ENCODE measurements at places on chromosomes 6 and 20.

DNA sequence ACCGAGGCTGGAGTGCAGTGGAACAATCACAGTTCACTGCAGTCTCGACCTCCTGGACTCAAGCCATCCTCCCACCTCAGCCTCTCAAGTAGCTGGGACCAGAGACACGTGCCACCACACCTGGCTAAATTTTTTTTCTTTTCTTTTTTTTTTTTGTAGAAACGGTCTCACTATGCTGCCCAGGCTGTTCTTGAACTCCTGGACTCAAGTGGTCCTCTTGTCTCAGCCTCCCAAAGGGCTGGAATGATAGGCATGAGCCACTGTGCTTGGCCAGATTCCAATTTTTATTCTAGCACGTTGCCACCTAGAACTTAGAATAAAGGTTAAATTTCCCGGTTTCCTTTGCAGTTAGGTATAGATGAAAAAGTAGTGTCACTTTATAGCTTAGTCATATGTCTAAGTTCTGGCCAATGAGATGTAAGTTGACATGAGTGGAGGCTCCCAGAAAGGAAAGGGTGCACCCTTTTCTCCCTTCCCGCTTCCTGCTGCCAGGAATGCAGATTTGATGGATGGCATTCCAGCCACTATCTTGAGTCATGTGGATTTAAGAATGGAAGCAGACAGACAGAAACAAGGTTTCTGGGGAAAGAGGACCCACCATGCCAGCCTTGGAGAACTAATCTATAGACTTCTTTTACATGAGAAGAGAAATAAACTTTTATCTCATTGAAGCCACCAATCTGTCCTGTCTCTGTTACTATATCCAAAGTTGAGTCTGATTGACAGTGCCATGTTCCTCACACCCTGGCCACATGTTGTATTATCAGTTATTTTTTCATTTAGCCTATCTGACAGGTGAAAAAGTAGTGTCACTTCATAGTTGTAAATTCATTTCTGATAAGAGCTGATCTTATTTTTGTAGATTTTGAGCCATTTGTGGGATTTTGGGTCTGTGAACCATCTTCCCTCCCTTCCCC is 60.6 kb upstream of the NCOA3 start:
- no peak for DNase-seq

DNA sequence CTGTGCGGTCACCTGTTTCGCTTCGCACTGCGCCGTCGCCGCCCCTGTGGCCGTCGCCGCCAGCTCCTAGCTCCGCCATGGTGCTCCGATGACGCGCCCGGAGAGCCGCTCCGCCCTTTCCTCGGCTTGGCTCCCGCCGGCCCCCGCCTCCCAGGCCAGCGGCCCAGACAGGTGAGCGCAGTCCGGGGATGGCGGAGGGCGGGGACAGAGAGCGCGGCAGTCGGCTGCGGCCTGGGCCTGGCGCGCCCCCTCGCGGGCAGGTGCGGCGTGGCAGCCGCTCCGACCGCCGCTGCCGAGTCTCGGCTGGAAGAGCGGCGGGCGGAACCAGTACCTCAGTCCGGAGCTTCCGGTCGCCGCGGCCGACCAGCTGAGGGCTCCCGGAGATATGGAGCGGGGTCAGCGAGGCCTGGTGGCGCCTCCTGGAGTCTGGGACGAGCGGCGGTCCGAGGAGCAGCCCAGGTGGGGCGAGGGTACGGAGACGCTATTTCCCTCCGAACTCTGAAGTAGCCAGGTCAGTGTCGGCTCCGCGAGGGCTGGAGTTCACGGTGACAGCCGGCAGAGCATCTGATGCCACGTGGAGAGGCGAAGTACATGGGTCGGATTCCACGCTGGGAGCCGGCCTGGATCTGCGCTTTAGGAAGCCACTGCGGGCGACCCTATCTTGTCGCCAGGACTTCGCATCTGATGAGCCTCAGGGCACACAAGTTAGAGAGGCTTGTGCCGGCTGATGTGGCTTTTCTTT is at the start of gene MAP7:
Gene MAP7, minus strand, starts transcription at position 93 of the 742 bp plus-strand sequence. Its CDS starts 14 bp downstream, at position 79.
- no peak for DNase-seq

DNA sequence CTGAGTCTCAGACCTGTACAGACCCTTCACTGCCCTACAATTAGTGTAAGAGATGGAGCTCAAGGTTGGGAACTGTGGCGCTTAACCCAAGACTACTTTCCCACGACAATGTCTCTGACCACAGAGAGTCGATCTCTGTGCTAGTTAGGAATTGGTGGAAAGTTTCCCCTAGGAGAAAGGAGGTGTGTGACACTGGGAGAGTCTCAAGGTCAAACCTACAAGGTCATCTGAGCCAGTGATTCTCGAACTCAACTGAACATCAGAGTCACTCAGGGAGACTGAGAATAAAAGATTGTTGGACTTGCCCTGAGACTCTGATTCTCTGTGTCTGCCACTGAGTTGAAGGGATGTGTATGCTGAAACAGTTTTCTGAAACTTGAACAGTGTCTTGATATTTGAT is 9.7 kb upstream of the AFDN start:
- DNase-seq: no peak

DNA sequence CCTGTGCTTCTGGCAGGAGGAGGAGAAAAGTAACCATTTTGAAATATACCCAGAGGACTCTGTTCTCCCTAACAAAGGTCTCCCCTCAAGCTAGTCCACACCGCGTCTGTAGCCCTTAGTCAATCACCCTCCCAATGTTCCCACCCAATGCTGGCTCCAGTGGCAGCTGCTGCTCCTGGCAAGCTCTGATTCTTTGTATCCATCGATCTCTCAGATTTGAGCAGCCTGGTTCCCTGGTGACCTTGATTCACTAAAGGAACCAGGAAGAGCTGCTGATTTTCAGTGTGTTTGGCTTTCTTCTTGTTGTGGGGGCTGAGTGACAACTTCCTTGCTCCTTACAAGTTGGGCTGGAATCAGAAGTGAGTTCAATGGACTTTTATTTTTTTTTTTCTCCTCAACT is 68.5 kb downstream of the FOXC1 start:
- no peak for DNase-seq

GRCh38 chr6:25942561-25943147 is 12.2 kb upstream of the SLC17A2 start:
- peak; percentile 43 for DNase-seq

GRCh38 chr6:150534553-150534952 is 65.1 kb upstream of the PLEKHG1 start:
- DNase-seq: no peak

DNA sequence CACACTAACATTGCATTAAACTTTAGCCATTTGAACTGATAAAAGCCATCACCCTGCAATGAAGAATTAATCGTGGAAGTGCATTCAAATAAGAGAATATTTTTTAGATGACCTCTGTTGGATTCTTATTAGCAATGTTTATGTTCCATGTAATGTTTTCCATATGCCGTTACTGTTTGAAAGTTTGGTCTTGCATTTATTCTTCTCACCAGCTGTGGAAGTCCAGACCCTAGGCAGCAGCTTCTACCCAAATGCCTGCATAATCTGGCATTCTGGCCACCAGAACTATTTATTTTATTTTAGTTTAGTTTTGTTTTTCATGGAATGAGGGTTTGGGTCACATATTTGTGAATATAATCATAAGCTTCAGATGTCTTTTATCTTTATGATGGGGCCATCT is 140.4 kb downstream of the SAMD5 start:
- no peak for DNase-seq

GRCh38 chr6:71349976-71350615 is 61.5 kb downstream of the OGFRL1 start:
- peak; percentile 55 for DNase-seq

DNA sequence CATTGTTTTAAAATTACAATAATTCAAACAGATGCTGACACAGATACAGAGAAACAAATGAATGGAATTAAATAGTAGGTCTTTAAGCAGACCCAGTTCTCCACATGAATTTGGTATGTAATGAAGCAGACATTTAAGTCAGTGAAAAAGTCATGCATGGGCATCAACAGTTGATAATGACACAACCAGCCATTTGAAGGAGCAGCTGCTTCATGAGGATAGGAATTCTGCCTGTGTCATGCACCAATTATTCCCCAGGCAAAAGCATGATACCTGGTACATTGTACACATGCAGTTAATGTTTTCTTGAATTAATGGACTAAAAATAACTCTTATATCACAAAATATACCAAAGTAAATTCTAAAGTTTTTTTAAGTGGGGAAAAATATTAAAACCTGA is 11.2 kb upstream of the HEY2 start:
- DNase-seq: no peak

DNA sequence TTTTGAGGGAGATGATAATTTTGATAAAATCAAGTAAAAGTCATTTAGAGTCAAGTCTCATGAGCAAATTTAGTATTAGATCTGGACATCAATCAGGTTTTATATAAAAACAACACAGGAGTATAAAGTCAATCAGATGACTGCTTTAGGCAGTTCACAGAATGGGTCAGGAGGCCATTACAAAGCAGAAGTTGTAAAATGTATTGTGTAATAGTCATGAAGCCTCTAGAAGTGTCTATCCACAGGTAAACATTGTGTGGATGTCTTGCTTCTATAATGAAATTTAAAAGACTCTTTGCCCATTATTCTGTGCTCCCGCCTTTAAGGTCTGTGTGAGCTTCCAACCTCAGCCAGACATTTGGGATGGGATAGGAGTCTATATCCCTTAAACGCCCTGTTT is 28.8 kb downstream of the MAP7 start:
- no peak for DNase-seq

DNA sequence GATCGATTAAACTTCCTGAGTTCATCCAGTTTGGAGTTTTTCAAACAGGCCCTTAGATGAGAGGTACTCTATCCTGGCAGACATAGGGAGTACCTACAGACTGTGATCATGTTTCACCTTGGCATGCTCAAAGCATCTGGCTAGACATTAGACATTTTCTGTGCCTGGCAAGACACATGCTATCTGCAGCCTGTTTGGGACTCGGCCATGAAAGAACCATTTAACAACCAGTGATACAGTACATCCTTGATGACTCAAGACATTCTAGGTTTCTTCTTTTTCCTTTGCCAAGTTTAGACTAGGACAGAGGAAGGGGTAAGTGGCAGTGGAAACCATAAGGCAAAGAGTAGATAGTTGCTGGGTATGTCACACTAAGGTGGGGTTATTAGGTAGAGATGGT is 15.4 kb upstream of the PAQR8 start:
- DNase-seq: no peak

GRCh38 chr6:108835218-108835850 is 12.9 kb upstream of the ARMC2 start:
- peak; percentile 52 for DNase-seq

- no peak for DNase-seq
Measured at GRCh38 chr20:5705827-5706226, 44.4 kb upstream of the SHLD1 start.

DNA sequence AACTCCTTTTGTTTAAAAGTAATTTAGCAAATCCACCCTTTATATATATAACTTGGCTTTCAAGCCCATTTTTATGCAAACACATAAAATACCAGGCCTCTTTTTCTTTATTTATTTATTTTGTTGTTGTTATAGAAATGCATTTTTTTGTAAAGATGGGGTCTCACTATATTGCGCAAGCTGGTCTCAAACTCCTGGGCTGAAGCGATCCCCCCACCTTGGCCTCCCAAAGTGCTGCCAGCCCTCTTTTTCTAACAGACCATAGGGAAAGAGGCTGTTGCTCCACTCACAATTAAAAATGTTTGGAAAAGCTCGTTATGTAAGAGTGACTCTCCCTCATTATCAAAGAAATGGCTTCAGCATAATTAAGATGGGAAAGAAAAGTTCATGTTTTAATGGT is 440.9 kb downstream of the HACE1 start:
- no peak for DNase-seq

DNA sequence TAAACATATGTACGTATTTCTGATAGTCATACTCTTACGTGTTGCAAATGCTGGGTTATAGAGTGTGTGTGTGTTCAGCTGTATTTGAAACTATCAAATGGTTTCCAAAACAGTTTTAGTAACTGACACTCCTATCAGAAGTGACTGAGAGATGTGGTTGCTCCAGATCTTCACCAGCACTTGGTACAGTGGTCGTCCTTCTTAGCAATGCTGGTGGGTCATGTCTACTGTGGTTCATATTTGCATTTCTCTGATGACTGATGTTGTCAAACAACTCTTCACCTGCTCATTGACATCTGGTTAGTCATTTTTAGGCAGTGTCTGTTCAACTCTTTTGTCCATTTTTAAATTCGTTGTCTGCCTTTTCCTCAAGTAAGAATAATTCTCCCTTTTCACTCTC is 259.3 kb downstream of the KIF16B start:
- no peak for DNase-seq

- DNase-seq: no peak
Measured at GRCh38 chr6:169857343-169858292, 106.2 kb downstream of the ERMARD start.

DNA sequence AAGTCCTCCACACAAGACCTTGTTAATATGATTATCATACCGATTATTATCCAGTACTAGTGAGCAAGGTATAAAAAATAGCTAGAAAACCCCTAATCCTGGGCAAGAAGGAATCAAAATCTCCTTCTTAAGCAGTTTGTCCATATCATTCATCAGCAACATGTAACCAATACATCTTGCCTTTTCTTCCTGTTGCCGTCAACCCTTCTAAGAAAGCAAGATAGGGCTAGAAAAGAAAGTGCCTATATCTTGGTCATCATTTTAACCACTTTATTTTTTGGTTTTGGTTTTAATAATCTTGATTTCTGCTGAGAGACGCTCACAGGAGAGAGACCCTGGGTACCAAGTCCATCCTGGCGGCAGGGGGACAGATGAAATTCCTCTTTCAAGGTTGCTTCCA is 27.2 kb upstream of the PREX1 start:
- no peak for DNase-seq

- no peak for DNase-seq
Measured at GRCh38 chr6:149458806-149459205, 26.0 kb downstream of the ZC3H12D start.

DNA sequence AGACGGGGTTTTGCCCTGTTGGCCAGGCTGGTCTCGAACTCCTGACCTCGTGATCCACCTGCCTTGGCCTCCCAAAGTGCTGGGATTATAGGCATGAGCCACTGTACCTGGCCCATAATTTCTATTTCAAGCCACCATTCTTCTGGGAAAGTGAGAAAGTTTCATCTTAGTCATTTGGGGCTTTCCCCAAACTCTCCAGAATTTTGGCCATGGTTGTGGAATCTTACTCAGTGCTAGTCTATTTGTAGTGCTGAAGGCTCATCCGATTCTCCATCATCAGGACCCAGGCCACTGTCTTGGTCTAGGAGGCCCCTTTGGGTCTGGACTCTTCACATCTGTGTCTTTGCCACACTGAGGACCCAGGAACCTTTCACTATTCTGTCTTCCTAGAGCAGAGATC is 164.9 kb downstream of the EYA2 start:
- DNase-seq: no peak

- no peak for DNase-seq
Measured at GRCh38 chr6:130306377-130306776, 59.4 kb upstream of the TMEM200A start.

All from stromal cell of bone marrow (primary cell).